ENCODE measurements at places on chromosomes 4 and X.

DNA sequence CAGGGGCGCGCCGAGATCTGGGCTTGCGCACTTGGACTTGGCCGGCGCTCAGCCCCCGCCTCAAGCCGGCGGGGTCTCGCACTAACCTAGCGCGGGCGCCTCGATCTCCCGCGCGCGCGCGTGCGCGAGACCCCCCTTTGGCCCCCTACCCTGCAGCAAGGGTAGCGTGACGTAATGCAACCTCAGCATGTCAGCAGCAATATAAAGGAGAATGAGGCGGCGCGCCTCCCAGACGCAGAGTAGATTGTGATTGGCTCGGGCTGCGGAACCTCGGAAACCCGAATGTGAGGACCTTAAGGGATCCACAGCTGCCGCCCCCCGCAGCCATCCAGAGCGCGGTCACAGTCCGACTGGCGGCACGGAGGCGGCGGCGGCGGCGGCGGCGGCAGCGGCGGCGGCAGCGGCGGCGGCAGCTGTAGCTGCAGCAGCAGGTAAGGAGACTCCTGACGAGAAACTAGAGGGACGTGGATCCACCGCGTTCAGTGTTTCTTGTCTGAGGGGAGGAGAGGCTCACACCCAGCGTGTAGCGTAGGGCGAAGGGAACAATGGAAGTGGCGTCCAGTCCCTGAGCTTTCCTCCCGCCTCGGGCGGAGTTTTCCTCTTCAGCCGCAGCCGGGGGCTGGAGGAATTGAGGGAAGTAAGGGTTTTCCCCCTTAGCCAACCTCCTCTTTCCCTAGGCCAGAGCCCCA, at the start of the genes SATL1 and ZNF711:
Gene SATL1, minus strand, starts transcription at position 19 of the 689 bp plus-strand sequence. CDS start 134,811 bp downstream, outside the sequence.
Gene ZNF711, plus strand, starts transcription at position 231 of the 689 bp plus-strand sequence. CDS start 3,582 bp downstream, outside the sequence.
- DNase-seq = peak; percentile 17

DNA sequence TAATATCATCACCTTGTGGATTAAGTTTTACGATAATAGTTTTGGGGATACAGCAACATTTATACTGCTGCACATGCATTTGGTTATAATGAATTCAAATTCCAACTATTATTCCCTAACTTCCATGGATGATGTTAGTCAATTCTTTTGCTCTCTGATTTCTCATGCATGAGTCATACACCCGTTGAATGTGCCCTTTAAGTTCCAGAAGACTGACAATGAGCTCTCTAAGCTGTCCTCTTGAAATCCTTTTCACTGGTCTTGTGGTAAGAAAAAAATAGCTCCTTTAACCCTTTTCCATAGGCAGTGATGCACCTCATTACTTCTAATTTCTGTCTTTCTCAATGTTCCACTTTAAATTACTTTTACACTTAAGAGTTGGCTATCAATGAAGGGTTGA, 1095.2 kb upstream of the POU3F4 start:
- DNase-seq = no peak

- no peak for DNase-seq
Observed at GRCh38 chr4:120354381-120354780, 287.7 kb upstream of the MAD2L1 start.

GRCh38 chr4:150039274-150040127, 38.7 kb upstream of the DCLK2 start:
- DNase-seq = no peak

GRCh38 chr4:46937493-46937892, 28.4 kb upstream of the COX7B2 start:
- no peak for DNase-seq

Measured in left ventricle myocardium inferior (tissue), 1 donor.